ENCODE measurements at places on chromosomes 3 and 15.

- DNase-seq: peak; percentile 32
Measured at GRCh38 chr15:40511472-40512133, 40.8 kb downstream of the CHST14 start.

- no peak for DNase-seq
Measured at GRCh38 chr15:29138260-29138659, 131.4 kb downstream of the NSMCE3 start.

DNA sequence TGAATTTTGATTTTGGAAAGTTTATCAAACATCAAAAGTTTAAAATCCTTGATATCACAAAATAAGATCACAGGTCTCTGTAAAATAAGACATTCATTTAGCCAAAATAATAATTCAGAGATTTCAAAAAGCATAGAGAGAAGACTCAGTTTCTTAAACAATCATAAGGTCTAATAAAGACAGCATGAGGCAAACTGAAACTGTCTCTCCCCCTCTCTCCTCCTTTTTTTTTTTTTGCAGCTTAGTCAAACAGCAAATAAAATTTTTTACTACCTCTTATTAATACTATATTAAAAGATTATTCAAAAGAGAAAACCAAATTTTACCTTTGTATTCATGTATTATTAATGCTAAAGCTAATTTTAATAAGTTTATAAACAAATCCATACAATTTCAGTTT lies 57.4 kb downstream of the OSTN start:
- no peak for DNase-seq

- peak; percentile 29 for DNase-seq
Measured at GRCh38 chr3:42264399-42265058, 1.5 kb downstream of the CCK start.

GRCh38 chr3:186298876-186299275 lies 63.2 kb downstream of the DGKG start:
- no peak for DNase-seq

GRCh38 chr15:70853318-70853972 lies 512 bp downstream of the LARP6 start:
- DNase-seq: peak; percentile 27

DNA sequence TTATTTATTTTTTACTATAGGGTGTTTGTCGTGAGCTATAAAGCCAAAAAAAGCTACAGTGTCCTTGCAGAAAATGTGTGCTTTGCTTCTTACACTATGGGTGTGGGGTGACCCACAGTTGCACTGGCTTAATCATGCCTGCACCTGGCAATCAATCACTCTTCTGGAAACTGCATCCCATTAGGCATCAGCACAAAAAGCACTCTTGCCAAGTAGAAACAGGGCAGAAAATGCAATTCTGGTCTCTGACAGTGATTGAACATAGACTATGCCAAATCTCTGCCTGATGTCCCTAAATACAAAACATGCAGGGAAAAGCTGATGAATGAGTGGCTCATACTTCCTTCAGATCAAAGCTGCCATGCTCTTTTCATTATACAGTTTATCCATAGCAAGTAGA lies 30.4 kb upstream of the PLAAT1 start:
- no peak for DNase-seq

DNA sequence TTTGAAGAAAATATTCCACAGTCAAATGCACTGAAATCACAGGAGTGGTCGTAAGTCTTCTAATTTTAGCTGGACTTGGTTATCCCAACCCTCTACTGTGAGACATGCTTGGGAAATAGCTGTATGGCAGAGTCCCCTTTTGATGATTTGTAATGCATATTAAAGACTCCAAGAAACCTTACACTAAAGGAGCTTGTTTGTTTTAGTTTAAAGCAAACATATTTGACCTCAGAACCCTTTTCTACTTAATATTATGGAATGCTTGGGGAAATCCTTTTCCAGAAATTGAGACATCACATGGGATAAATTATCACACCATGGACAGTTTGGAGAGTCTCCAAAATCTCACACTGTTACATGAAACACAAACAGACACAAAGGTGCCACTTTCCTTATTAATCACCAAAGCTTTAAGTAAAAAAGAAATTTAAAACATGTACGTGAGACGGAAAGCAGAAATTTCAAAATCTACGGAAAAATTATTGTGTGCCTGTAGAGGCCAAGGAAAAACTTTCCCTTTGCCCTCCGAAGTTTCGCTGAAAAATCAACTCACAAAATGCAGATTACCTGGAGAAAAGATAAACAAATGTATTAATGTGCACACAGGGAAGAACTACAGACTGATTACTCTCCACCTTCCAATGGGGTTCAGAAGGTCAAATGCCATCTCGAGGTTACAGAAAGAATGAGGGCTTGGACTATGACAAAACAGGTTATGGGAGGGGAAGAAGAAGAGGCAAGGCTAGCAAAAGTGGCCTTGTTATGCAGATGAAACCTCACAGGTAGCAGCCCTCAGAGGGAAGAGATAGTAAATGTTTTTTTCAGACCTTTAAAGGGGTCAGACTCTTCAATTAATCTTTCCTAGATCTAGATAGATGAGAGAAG lies 7.0 kb upstream of the CPB1 start:
- no peak for DNase-seq

DNA sequence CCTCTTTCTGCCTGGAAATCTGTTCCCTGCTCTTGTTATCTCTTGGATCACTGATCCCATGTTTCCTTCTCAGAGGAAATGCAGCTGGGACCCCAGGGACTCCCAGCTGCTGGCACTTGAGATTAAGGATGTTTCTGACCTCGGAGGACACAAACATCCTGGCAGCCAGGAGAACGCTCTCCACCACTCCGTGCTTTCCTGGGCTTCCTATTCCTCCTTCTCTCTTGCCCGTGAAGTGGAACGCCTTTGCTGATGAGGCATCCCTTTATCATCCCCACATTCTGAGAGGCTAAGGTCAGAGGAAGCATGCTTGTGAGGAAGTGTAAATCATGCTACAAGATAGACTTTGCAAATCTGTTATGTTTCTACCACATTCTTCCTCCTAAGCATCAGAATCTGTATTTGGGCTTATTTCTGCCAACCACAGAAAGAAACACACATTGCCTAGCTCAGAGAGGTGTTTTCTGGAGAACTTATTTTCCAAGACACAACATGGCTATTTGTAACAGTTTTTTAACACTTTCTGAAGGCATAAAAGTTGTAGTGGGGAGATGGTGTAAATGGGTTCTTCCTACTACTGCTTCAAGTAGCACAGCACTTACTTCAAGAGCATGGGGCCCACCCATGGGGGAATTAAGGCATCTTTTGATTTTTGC lies 25.6 kb upstream of the LDHAL6B start:
- no peak for DNase-seq

GRCh38 chr3:161349529-161350312 lies 21.6 kb downstream of the SPTSSB start:
- peak; percentile 10 for DNase-seq

- DNase-seq: no peak
Measured at GRCh38 chr3:124873226-124873625, 13.9 kb downstream of the ITGB5 start.

DNA sequence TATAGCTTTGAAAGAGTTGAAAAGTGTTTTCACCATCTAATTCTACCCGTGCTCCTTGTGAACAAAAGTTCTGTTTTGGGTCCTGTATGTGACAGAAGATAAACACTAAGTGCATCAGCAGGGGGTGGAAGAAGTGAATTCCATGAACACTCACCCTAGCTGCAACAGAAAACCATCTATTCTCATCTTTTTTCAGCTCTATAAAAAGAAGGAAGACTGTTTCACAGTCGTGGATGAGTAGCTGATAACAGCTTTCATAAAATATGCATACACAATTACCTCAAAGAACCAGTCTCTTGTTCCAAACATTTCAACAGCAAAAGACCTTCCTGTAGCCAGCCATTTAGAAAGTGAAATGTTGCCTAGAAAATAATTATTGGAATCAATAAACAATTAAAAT lies 281.7 kb upstream of the RASGRP1 start:
- DNase-seq: no peak

DNA sequence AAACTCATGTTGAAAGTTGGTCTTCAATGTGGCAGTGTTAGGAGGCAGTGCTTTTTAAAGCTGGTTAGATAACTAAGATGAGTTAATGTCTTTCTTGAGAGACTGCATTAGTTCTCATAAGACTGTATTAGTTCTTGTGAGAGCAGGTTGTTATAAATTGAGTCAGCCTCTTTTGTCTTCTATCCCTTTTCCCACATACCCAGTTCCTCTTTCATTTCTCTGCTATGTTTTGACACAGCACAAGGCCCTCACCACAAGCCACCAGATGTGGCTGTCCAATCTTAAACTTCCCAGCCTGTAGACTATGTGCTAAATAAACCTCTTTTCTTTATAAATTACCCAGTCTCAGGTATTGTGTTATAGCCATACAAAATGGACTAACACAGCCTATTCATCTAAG lies 94.6 kb upstream of the SNTN start:
- DNase-seq: no peak

- no peak for DNase-seq
Measured at GRCh38 chr3:155727836-155728235, 17.0 kb downstream of the PLCH1 start.

DNA sequence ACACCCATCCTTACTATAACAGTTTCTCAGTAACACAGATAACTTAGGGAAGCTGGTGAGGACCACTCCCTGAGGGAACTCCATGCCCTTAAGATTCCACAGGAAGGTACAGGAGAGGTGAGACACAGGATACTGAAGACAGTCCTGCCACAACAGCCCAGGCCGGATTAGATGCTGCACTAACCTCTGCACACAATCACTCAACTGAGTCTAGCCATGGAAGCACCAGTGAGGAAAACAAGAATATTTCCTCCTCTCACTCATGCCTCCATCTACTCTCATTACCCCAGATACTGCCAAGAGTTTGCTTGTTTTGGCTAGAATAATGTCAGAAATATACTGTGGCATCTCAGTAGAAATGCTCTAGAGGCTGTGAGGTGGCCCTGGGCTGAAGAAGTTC lies 3.7 kb downstream of the ANO10 start:
- DNase-seq: no peak

- DNase-seq: no peak
Measured at GRCh38 chr3:113829576-113830354, 8.8 kb upstream of the GRAMD1C start.

GRCh38 chr15:64502151-64502550 lies 41.8 kb downstream of the ZNF609 start:
- DNase-seq: no peak

GRCh38 chr3:132228923-132229322 lies 88.3 kb upstream of the ACP3 start:
- DNase-seq: no peak

- DNase-seq: no peak
Measured at GRCh38 chr3:156170571-156170970, 50.2 kb downstream of the KCNAB1 start.

DNA sequence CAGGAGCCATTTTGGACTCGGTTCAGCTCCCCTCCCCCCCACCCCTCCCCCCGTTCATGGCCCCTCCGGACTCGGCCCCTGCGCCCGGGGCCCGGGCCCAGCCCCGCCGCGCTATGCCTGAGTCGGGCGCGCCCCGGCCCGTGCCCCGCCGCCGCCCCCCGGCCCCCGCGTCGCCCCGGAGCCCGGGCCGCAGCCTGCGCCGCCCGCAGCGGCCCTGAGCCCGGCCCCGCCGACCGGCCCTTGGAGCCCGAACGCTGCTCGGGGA lies 155 bp downstream of the ACVR2B start:
- DNase-seq: no peak

DNA sequence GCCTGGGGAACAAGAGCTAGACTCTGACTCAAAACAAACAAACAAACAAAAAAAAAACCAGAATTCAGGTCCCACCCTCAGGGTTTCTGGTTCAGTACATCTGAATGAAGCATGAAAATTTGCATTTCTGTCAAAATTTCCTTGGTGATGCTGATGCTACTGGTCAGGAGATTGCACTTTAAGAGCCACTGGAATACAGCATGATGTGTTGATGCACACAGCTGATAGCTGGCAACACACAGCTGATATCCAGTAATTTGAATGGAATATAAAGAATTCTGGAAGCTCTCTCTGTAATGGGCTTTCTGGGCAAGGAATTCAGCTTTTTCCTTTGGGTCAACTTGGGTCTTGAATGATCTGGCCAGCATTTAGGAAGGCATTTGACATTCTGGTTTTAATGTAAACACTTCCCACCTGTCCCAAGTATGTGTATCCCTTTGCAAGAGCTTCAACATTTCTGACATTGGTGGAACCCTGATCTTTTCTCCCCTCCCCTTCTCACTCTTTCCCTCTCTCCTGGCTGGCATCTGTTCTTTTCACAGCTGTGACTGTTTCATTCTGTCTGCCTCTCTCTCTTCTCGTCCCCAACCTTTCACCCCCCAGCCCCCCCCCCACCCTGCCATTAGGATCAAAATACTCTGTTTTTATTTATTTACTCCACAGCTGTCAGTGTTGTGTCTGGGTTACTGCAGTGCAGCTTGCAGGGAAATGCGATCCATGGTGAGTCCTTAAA lies 189.5 kb downstream of the TPRG1 start:
- DNase-seq: no peak

- DNase-seq: no peak
Measured at GRCh38 chr3:41274944-41275668, 75.8 kb downstream of the CTNNB1 start.

- DNase-seq: no peak
Measured at GRCh38 chr15:77645602-77646001, 12.9 kb upstream of the LINGO1 start.

DNA sequence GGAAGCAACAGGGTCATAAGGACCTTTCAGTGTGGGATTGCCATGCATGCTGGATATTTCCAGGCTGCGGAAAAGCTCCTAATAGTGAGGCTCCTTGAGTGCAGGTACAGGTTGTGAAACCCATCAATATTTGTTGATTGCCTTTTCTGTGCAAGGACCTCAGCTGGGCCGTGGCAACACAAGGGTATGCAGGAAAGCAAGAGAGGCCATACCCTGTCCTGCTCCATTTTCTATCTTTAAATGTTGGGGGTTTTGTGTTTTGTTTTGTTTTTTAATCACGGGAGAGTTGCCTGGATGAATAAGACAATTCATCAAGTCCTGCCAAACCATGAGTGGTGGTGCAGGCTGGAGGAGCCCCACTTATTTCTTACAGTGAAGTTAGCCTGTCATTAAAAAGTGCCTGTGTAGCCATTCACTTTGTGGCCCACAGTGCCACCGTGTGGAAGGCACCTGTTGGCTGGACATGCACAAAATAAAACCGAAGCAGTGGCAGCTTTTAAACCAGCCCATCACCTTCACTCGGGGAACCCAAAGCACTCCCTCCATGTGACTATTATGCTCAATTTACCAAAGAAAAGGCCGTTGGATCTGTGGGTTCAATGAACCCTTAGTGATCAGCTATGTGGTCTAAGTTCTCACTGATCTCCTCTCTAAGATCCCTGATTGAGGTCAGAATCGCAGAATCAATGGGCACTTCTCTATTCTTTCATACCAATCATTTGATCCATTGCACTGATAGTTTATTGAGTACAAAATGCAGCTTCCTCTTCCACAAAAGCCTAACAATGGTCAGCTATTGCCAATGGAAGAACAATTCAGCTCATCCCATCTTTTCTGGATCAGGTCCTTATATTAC lies 42.2 kb downstream of the CLDN18 start:
- DNase-seq: peak; percentile 18

- no peak for DNase-seq
Measured at GRCh38 chr15:33032053-33032452, 162.5 kb downstream of the FMN1 start.

DNA sequence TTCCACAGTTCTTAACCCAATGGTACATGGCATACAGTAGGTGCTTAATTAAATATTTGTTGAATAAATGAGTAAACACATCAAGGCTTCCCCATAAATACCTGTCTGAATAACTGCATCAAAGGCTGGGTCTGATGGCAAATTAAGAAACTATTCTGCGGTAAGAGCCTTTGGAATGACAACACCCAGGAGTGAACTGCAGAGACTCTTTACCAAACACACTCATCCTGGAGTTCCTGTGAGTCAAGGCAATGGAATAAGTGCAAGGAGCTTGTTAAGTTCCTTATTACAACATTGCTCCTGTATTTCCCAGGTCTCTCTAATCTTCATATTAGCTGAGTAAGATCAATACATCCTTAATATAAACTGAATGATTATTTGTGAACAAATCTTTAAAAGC lies 119.9 kb upstream of the STT3B start:
- DNase-seq: no peak
